ENCODE measurements at places on chromosomes 2 and 18.

DNA sequence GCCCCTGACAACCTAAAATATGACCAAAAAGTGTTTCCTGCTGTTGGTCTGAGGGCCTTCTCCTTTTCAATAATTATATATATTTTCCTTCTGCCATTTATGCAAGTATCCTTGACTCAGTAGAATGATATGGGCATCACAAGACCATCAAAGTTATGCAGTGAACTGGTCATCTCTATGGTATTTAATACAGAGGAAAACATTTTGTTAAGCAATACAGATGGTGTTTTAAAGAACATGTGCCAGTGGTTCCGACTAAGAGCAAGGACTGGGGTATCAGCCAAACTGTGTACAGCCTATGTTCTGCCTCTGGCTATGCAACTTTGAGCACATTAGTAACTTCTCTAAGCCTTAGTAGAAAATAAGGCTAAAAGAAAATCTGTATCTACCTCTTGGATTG lies 179.0 kb downstream of the TRABD2A start:
- no peak for DNase-seq

DNA sequence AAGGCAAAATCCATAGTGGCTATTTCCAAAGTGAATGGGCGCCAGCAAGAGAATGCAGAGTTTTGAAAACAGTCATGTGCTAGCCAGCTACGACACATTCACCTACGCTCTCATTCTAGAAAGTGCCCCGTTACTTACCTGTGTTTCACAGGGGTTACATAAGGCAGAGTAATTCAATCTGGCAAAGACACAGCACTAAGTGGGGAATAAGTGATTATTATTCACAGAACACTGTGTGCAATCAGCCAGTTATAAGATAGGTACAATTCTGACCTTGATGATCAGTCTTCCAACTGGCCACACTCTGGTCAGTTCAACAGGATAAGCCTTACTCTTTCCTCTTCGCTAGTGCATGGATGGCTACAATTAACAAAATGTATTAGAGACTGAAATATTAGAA lies 105.8 kb downstream of the CABYR start:
- no peak for DNase-seq

DNA sequence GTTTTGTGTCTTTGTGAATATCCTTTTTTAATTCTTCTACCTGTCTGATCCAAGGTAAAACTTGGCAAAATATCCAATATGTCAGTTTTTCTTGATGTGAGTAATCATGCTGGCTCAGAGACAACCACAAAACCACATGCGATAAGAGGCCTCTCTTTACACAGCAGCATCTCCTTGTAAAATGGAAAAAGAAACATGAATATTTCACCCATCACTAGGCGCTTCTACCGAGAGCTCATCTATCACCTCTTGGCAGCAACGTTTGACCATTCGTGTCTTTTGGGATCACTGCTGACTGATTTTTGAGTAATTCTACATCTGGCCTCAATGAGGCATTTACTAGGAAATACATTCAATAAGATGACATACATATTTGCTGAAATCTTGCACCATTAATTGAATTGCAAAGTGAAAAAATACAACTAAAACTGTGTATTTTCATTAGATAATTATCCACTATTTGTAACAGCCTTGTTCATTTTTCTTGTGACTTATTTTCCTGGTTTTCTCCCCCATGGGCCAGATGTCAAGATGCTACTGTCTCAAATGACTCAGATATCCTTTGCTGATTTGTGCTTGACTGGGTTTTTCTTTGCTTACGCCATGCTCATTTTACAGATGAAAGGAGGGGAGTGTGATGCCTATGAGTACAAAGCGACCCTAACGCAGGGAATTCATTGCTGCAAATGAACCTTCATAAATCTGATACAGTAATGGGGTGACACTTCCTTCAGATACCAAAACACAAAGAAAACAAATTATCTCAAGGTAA lies 467.5 kb downstream of the FBXO15 start:
- DNase-seq = no peak

DNA sequence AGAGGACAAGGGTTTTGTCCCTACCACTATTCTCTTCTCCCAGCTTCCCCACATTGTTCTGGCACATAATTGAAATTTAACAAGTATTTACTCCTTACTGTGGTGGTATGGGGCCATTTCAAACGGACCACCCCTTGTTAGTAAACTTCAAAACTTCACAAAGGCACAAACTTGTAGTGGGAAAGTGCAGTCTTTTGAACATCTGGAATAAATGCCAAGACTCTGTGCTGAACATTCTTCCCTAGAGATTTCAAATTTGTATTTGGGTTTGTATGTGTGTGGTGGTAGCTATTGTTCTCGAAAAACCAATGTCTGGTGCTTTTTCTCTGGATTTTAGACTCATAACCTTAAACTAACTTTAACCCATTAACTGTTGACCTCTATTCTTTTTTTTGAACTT lies 151.6 kb downstream of the NRP2 start:
- DNase-seq = no peak

- no peak for DNase-seq
These were observed 165.0 kb upstream of the NCKAP5 start for GRCh38 chr2:133732982-133733900.

GRCh38 chr2:43727634-43728014 lies 46.2 kb upstream of the DYNC2LI1 start:
- DNase-seq = no peak

DNA sequence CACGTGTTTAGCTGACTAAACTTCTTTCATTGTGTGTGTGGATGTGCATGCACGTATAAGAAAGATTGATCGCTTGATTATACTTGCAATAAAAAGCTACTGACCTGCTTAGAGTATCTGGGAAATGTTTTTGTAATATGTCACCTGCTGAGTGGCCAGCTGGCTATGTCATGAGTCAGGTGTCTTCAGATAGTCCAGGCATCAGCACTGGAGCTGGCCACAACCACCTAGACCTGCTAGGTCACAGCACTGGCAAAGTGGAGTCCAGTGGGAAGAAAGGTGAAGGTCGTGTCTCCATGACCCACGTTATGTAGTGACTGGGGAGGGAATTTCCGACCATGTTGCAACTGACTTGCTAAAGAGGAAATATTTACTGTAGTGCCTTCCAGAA lies 147.0 kb downstream of the ESCO1 start:
- no peak for DNase-seq

DNA sequence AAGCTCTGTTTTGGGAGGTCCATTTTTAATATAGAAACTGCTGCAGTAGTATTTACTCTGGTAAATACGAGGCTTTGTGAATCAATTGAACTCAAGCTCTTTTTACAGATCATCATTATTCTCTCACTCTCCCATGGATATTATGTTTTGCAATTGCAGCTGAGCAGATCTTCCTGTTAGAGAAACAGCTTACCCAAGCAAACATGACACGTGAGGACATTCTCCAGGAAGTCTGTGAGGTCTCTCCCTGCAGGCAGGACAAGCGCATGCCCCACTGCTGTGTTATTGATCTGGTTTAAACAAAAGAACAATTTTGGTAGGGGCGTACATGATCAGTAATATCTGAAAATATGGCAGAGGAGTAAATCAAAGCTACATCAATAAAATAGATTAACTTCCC lies 72.1 kb downstream of the COL6A3 start:
- no peak for DNase-seq

DNA sequence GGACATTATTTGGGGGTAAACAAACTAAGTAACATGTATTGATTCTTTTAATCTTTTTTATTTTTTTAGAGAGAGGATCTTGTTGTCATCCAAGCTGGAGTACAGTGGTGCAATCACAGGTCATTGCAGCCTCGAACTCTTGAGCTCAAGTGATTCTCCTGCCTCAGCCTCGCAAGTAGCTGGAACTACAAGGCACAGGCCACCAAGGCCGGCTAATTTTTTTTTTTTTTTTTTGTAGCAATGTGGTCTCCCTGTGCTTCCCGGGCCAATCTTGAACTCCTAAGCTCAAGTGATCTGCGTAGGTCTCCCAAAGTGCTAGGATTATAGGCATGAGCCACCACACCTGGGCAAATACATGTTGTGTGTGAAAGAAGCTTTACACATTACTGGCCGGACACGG lies 29.6 kb downstream of the OLA1 start:
- DNase-seq = no peak

- DNase-seq = no peak
These were observed 65.8 kb downstream of the ANKRD62 start for GRCh38 chr18:12159446-12159845.

- DNase-seq = no peak
These were observed 198.9 kb downstream of the CDCA7 start for GRCh38 chr2:173553593-173553992.

DNA sequence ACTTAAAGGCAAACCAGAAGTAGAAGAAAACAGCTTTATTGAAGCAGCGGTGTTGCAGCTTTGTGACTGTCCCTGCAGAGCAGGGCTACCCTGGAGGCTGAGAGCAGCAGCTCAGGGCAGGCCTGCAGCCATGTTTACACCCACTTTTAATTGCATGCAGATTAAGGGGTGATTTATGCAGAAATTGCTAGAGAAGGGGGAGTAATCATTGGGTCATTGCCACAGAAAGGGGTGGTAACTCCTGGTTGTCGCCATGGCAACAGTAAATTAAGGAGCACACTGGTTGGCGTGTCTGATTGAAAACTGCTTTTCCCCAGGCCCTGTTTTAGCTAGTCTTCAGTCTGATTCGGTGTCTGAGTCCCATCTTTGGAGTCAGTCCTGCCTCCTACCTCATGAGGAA lies 195.4 kb upstream of the HDAC4 start:
- no peak for DNase-seq

DNA sequence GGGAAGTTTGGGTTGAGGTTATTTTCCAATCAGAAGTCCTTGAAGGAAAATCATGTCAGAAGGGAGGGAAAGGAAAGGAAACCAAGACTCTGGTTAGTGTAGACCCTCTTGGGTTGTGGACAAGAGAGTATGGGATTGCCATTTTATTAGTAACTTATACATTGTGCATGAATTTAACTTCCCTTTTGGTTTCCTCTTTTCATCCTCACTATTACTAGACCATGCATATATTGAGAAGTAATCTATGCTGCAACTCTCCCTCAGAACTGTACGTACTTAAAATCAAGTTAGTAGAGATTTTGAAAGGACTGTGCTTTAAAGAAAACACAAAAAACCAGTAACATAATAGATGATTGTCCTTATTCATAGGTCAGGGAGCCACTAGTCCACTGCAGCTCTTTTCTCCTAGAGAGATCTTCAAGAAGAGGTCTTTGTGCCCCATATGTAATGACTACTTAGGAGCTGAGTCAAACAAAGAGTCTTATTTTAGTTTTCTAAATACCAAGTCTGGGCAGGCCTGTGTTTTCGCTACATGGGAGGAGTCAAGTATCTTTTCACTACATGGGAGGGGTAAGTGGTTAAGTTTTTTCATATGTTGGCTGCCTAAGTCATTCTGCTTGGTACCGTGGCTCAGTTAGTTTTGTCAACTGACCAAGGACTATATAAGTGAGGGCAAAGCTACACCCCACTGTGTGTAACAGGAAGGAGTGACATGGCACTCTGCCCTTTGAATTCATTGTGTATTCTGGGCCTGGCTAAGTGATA lies 25.2 kb upstream of the FAM117B start:
- DNase-seq = no peak

DNA sequence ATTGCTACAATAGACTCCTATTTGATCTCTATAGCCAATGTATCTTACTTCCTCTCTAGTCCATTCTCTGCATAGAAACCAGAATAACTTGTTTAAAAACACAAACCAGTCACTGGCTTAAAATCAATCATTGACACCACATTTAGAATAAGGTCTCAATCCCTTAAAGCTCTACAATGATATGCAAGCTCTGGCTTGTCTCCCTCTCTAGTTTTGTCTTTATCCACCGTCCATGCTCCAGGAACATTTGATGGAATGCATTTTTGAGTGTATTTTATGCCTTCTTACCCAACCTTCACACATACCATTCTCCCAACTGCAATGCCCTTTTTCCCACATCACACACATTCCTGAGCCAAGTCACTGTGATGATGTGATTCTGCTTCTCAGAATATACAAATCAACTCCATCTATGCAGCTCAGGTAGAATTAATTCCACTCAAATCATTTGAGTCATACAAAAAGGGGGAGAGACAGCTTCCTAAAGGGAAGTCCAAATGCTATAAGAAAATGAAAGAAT lies 1107.2 kb downstream of the DPP10 start:
- DNase-seq = no peak

GRCh38 chr18:24846138-24846537 lies 385.7 kb downstream of the HRH4 start:
- no peak for DNase-seq

GRCh38 chr2:11697103-11697871 lies 27.3 kb upstream of the NTSR2 start:
- DNase-seq = no peak

- peak; percentile 65 for DNase-seq
These were observed 10.2 kb upstream of the THNSL2 start for GRCh38 chr2:88159955-88160415.

DNA sequence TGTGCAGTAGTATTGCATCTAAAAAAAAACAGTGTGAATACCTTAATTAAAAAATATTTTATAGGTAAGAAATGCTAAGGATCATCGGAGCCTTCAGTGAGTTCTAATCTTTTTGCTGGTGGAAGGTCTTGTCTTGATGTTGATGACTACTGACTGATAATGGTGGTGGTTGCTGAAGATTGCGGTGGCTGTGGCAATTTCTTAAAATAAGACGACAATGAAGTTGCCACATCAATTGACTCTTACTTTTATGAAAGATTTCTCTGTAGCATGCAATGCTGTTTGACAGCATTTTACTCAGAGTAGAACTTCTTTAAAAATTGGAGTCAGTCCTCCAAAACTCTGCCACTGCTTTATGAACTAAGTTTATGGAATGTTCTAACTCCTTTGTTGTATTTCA lies 36.2 kb downstream of the GLS start:
- DNase-seq = no peak

DNA sequence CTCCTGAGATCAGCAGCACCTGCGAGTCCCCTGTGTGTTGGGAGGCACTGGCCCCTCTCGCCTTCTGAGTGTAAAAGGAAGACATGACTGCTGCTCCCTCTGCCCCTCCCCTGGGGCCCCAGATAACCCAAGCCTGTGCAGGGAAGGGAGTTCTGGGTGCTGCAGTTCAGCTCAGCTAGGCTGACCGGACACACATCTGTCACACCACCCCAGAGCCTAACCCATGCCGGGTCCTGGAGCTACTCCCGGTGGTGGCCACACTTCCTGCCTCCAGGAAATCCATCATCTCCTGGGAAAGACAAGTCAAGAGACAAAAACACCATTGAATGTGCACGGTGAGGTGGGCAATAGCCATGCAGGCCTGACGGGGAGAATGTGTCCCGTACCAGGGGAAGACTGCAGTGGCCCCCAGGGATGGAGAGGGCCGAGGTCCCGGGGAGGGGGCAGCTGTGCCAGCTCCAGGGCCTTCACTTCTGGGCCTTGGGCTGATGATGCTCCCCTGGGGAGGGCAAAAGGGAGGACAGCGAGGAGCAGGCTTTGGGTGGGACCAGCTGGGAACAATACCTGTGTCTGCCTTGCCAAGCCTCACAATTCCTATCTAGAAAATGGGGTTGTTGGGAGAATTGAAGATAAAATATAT lies 210.6 kb downstream of the TFCP2L1 start:
- DNase-seq = no peak

GRCh38 chr2:190596993-190597392 lies 51.9 kb upstream of the NAB1 start:
- no peak for DNase-seq
